Activated naive CD4-positive, alpha-beta T cell treated with anti-CD3 and anti-CD28 coated beads for 36 hours (primary cell): ENCODE measurements at places on chromosomes 13 and 19.
A peak's percentile ranks its signal among the peaks of the same experiment; 100 is the strongest.

GRCh38 chr13:111068009-111068350, 47.1 kb upstream of the ARHGEF7 start:
- no peak for DNase-seq

DNA sequence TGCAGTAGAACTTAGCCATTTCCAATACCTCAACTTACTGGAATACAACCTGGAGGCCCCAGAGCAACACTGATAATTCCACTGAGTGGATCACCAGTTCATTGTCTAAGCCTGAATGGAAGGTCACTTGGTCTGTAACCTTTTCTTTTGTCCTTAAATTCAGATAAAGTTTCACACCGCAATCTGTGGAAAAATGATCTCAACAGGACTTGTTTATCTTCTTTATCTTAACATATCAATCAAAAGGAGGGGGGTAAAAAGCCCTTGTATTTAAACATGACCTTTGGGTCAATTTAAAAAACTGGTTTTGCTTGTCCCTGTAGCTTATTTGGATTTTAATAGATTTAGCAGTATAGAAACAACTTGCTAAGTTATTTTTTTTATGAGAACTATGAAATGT, 21.6 kb downstream of the SAE1 start:
- no peak for DNase-seq

- DNase-seq, result peak; percentile 29
Observed at GRCh38 chr13:78659732-78660494, 958 bp upstream of the OBI1 start.

DNA sequence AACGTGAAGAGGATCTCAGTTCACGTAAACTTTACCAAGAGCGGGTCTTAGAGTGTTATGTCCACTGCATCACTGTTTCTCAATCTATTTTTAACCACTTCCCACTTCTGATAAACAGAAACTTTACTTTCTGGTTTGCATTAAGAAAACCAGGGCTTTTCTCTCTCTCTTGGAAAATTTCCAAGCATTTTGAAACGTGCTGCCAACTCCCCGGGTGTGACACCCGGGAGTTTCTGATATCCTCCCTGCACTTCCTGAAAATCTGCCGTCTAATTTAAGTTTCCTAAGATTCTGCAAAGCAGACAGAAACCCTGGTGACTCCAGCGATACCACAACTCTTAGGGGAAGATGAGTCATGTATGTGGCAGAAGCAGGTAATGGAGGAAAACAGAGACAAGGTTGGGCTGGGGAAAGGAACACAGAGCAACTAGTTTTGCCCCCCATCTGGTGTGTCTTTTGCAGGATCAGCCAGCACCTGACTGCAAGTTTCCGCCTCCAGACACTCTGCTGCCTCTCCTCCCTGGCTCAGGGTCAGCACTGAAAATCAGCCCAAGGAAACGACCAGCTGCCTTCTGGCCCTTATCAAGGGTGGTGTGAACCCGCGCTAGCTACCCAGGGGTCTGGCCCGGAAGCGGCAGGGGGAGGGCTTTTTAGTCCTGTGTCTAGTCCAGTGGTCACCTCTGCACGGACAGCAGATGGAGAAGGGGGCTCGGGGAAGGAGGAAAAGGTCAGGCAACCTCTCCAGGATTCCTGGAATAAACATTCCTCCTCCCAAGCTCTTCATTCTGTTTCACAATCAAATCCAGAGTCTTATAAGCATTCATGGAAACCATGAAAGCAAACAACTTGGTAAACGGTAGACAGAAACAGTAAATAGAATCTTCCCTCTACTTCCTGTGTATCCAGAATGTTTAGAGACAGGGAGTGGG, 11.3 kb upstream of the FFAR2 start:
- peak; percentile 53 for DNase-seq

DNA sequence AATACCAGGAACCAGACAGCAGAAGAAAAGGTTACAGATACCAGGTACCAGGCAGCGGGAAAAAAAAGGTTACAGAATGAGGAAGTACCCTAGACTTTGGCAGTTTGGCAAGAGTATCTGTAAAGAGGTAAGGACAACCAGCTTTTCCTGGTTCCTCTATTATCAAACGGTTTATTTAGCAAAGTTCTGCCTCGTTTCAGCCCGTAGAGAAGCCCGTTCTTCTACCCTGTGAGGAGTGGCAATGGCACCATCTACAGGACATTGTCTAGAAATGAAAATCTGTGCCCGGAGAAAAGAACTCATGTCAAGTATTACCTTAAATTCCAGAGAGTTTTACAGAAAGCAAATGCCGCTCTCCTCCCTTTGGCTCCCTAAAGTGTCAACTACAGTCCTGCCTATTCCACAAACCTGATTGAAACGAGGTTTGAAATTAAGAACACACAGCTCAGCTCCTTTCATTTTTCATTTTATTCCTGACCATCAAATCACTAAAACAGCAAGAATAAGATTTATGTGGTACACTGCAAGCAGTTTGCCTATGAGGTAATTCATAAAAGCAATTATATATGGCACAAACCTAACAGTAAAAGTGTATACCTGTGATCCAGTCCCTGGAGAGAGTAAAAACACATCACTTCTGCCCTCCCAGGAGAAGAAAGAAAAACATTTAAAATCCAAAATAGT, 226.3 kb downstream of the SLC7A1 start:
- peak; percentile 10 for DNase-seq

GRCh38 chr13:102772042-102772425, 1.6 kb downstream of the TEX30 start:
- DNase-seq, result no peak
